NCI-H187 treated with DMSO at 0.1 percent for 48 hours (cell line): ENCODE measurements at places on chromosomes 5 and 9.

DNA sequence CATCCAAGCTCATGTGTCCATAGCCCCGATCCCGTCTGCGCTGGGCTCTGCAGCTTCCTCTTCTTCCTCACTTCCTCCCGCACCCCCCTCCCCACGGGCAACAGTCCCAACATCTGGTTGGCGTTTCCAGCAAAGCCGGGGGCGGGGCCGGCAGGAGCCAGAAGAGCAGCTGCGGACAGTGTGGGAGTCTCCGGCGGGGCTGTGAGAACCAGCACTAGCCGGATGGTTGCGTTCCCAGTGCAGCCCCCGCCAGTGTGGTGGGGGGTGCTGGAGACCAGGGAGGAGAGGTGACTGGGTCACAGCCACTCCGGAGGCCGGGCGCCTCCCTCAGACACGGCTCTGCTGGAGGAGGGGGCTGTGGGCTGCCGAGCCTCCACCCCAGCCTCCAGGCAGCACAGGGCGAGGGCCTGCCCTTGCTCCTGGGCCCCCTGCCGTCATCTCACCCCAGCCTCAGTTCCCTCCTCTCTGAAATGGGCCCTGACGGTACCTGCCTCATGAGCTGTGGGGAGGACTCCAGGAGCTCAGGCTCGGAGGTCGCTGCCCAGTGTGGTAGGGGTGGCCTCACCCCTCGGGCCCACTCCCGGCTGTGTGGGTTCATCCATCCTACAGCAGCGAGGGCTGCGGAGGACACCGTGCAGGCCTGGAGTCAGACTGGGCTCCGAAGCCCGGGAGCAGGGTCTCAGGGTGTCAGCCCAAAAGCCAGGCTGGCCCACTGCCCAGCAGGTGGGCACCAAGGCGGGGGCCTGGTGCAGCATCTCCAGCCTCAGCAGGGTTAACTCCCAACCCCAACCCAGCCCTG lies 41.5 kb upstream of the NOTCH1 start:
- DNase-seq, result no peak

DNA sequence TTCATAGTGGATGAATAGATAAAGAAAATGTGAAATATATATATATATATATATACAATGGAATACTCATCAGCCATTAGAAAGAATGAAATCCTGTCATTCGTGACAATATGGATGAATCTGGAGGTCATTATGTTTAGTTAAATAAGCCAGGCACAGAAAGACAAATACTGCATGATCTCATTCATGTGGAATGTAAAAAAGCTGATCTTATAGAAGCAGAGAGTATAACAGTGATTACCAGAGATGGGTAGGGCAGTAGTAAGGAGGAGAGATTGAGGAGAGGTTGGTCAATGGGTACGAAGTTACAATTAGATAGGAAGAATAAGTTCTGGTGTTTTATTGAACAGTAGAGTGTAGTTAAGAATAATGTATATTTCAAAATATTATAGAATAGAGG lies 19.7 kb upstream of the PCDHAC2 start:
- no peak for DNase-seq

DNA sequence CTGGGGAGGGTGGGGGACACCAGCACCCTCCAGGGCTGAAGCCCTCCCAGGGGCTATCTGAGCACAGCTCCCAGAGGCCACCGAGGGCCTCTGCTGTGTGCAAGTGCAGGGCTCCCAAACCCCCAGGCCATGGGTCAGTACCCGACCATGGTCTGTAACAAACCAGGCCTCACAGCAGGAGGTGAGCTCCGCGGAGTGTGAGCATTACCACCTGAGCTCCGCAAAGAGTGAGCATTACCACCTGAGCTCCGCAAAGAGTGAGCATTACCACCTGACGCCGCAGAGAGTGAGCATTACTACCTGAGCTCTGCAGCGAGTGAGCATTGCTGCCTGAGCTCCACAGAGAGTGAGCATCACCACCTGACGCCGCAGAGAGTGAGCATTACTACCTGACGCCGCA lies 152.9 kb upstream of the IRX2 start:
- no peak for DNase-seq

DNA sequence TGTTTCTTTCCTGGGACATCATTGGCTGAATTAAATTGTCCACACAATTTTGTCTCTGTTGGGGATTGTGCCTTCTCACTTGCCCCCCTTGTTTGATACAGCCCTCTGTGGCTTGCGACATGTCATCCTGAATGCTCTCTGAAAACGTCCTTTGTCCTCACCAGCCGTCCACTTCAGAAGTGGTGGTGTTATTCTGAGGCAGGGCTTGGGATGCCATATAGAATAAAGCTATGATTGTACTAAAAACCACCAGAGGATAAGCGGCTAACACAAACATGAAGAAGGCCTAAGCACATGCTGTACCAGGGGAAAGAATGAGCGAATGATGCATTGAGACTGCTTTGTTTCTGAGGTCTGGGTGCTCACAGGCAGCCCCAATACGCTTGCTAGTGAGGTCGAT lies 3.5 kb upstream of the SNX30 start:
- no peak for DNase-seq

DNA sequence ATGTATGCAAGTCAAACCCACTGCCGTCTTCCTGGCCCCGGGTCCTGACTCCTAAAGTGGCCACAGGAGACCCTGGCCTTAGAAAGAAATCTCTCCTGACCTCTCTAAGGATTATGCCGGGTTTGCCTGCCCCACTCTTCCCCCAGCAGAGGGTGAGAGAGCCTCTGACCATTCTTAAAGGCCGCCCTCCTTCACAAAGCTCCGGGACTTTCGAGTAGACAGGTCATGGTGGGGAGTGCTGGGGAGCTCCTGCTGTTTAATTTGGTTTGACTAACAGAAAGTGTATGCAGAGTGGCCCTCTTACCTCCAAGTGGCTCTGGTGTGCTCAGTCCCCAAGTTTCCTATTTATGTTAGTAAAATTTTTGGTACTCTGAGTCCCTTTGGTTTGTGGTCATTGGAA lies 111.8 kb downstream of the LRRC70 start:
- no peak for DNase-seq
